ENCODE measurements at places on chromosomes 11 and 22.

DNA sequence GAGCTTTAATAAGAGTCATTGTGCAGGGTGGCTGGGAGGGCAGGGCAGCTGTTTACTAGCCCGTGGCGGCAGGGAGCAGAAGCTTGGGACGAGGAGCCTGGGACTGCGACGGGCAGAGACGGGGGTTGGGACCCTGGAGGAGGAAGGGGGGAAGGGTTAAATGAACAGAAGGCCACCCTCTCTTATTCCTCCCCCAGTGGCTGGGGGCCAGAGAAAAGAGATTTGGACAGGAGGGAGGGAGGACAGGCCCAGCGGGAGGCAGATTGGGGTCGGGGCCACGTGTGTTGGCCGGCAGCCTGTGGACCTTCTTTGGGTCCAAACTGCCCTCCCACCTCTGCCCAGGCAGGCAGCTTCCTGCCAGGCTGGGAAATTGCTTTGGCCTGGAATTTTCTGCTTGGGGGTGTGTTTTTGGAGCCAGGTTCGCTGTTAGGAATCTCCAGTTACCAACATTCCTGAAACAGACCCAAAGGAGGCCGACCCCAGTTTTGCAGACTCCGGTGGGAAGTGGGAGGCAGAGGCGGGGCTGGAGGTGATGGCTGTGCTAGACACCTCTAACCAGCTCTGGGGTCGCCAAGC is 50.2 kb downstream of the APOL3 start:
- DNase-seq = no peak

DNA sequence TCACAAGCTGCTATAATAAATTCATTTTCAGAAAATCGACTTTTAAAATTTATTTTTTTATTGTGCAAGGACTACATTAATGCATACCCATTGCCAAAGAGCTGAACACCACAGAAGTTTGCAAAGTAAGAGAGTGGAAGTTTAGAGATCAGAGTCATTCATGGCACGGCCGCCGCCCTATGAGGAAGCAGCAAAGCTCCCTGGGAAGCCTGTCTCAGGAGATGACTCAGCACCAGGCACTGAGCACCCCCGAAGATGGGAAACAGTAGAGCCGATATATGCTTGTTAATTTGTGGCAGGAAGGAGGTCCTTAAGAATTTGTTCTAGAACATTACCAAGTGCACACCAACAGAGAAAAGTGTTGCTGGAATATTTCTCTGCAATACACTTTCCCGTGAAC is 693.7 kb downstream of the OPCML start:
- peak; percentile 55 for DNase-seq

- no peak for DNase-seq
Measured at GRCh38 chr11:133072378-133072777, 459.9 kb downstream of the OPCML start.

DNA sequence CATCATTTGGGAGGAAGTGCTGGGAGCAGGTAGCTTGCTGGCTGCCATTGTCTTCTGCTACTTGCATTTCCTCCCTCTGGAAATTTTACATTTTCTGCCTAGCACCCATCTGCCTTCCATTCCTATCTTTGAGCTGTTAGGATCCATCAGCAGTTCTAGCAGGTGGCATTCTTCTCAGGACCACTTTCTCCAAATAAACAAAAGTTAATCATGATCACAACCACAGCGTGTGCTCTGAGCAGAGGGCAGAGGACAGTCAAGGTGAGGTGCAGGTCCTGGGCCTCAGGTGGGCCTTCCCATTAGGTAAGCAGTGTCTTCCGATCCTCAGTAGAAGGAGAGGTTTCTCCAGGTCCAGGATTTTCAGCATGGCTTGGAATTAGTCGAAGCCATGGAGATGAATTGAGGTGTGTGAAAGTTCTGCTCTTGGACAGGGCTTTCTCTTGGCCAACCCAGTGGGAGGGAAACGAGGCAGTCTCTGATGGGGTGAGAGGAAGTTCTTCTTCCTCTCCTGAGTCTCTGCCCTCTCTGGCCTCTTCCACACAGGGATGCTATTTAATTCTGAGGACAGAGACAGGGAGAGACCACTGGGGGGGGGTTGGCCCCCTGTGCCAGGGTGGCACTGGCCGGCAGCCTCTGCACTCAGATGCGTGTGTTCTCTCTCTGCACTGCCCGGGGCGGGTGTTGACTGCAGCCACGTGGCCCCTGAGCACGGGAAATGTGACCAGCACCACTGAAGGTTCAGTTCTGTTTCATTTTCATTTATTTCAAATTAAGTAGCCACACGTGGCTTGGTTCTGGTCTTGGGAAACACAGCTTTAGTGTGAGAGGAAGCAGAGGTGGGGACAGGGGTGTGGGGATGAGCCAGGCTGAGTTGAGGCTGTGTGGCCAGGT is 170.8 kb downstream of the TBC1D22A start:
- no peak for DNase-seq

DNA sequence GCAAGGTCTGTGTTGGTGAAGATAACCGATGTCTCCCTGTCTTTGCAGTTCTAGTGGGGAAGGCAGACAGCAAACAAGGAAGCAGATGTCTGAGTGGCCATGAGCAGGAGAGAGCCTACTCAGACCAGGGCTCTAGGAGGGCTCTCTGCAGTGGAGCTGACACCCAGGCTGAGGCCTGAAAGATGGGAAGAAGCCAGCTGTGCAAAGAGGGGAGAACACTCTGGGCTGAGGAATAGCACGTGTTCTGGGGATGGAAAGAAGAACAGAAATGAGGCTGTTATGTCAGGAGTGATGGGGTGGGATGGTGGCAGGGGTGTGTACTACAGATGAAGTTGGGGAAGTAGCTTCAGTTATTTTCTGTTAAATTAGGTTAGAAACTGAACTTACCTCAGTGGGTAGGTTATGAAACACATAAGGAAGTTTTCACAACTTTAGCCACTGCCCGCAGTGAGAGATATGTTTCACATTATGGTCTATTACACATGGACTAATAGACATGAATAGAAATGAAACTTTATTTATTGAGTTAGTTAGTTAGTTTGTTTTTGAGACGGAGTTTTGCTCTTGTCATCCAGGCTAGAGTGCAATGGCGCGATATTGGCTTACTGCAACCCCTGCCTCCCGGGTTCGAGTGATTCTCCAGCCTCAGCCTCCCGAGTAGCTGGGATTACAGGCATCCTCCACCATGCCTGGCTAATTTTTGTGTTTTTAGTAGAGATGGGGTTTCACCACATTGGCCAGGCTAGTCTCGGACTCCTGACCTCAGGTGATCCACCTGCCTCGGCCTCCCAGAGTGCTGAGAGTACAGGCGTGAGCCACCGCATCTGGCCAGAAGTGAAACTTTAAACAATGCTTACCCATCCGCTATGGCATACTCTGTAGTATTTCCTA is 7.8 kb downstream of the DCPS start:
- no peak for DNase-seq

DNA sequence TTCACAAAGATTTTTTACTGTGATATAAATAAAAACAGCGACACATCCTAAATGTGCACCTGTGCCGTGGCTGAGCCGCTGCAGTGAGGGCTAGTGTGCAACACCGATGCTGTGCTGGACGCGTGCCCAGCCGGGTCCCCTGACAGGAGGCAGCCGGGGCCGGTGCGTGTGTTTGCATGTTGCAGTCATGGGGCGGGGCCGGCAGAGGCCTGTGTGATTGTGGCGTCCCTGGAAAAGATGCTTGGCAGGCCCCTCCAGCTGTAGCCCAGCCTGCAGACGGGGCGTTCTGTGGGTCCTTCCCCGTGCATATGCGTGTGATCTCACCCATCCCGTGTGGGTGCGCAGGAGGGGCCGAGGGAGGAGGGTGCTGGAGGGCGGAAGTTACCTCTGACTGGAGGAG is 30.6 kb downstream of the MUC6 start:
- DNase-seq = no peak

DNA sequence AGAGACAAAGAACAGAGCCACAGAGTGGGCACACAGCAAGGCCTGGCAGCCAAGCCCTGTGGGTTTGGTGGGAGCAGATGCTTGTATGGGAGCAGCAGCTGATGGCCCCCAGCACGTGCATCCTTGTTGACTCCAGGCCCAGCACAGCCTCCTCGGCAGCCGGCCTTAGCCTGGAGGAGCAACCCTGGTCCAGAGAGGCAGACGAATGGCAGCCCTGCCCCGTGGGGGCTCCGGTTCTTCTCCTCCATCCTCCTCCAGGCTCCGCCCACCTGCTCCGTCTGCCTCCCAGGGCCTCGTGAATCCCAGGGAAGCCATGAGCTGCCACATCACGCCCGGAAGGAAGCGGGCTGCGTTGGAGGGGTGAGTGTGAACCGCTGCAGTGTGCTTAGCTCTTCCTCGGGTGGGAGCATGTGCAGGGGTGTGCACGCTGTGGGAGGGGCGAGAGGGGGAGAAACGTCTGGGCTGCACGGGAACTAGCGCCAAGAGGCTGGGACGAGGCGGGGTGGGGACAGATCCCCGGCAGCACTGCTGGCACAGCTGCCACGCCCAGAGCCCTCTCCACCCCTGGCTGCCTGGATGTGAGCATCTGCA is 36.3 kb upstream of the JAM3 start:
- peak; percentile 84 for DNase-seq

DNA sequence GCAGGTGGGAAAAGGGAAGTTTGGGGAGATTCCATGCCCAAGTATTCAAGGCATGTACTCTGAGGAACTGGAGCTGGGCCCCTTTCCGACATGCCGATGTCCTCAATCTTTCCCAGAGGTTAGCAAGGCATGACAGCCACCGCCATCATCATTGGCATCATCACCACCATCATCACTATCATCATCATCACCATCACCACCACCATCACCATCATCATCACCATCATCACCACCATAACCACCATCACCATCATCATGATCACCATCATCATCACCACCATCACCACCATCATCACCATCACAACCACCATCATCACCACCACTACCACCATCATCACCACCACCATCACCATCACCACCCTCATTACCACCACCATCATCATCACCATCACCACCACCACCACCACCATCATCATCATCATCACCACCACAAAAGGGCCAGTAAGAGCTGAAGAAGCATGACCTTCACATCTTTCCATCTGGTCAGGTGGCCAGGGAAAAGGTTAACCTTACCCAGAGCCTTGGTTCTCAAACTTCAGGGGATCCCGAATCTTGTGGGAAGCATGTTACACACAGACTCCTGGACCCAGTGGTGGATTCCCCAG is 25.8 kb downstream of the PHF21B start:
- no peak for DNase-seq

DNA sequence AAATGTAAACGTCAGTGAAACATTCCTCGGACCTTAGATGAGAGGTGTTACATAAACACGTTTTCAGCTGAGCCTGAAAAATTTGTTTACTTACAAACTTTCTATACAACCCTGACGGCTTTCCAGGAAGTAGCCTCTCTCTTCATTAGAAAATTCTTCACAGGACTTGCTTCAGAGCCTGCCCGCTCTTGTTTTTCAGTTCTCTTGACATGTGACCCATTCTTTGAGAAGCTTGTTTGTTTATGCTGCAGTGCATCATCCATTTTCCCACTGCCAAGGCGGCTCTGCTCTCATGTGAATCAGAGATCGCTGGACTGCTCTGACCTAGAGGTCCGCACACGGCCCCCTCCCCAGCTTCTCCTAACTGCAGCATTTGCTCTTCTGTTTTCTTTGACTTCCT is 47.9 kb upstream of the ARHGAP42 start:
- no peak for DNase-seq

- no peak for DNase-seq
Measured at GRCh38 chr11:88181776-88182175, 6.5 kb upstream of the RAB38 start.

DNA sequence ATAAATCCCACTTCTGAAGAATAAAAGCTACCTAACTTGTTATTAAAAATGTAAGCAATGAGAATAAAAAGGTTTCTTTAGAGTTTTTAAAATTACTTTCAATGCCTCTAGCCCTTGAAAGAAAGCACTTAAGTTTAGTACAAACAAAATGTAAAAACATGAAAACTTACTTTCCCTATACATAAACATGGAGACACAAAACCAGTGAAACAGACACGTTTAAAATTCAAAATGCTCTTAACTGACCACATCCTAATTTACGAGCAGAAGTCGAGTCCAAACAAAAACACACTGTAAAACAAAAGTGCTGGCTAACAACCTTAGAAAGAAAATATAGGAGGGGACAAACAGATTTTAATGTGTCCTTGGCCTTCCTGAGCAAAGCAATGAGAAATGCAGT is 36.6 kb downstream of the TCF20 start:
- no peak for DNase-seq

DNA sequence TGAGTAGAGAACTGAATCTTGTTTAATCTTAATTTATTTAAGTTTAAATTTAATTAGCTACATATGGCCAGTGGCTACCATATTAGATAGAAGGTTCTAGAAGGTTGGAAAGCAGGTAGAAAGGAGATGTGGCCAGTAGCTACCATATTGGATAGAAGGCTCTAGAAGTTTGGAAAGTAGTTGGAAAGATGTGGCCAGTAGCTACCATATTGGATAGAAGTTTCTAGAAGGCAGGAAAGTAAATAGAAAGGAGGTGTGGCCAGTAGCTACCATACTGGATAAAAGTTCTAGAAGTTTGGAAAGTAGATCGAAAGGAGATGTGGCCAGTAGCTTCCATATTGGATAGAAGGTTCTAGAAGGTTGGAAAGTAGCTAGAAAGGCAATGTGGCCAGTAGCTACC is 2.2 kb downstream of the CRYBA4 start:
- DNase-seq = no peak

- DNase-seq = no peak
Measured at GRCh38 chr11:101090679-101091270, 38.8 kb downstream of the PGR start.

DNA sequence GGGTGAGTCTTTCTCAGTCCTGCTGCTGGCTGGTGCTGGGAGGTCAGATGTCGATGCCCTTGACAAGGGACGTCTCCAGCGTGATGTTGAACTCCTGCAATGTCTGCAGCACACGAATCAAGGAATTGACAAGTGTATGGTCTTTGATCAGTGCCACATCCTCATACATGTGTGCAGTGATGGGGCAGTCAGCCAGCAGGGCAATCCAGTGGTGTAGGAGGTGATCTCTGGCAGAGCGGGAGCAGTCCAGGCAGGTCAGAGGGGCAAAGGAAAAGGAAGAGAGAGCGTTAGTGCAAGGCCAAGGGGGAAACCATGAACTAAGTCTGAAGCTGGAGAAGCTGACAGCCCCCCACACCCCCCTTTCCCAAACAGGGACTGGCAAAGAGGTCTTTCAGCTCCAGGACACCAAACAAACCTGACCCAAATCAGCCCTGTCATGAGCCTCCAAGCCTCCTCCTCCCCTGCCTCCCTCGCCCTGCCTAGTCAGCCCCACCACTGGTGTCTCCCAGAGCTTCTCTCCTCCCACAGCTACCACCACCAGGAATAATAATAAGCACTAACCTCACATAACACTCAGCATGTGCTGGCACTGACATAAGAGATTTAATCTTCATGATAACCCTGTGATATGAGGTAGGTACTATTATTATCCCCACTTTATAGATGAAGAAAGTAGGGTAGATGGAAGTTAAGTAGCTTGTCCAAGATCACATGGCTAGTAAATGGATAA is 48.4 kb upstream of the SCUBE2 start:
- DNase-seq = no peak

GRCh38 chr22:22074634-22075381 is 92.2 kb upstream of the TOP3B start:
- DNase-seq = no peak

GRCh38 chr11:119566319-119566718 is 143.3 kb upstream of the THY1 start:
- no peak for DNase-seq

GRCh38 chr22:32828150-32828549 is 26.6 kb downstream of the TIMP3 start:
- DNase-seq = no peak
